Stimulated activated CD4-positive, alpha-beta T cell treated with anti-CD3 and anti-CD28 coated beads, Interleukin-15, amount 100 ng/mL, for 48 hours (primary cell): ENCODE measurements at places on chromosomes 13 and 19.

DNA sequence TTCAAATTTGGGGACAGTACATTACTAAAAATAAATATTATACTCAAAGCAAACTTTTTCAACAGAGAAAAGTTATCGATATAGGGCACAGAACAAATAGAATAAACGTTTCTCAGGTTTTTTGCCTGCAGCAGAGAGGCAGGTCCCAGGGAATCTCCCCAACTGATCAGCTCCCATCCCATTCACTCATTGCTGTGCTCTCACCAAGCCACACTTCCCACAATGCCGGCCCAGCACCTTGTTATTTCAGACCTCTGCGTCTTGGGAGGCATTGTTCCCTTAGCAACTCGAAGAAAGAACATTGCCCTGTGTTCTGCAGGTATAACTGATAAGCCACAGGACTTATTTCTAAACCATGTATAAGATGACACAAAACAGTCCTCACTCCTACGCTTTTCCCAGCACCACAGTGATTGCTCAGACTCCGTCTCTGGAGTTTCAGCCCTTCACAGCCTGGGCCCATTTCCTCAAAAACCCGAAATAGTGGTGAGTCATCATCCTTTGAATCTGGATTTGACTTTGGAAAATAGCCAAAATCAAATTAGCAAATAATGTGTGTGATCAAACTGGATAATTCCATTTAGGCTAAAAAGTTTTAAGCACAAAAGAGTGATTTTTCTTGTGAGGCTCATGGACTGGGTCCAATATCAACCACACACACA, 100.4 kb downstream of the DCLK1 start:
- no peak for DNase-seq

DNA sequence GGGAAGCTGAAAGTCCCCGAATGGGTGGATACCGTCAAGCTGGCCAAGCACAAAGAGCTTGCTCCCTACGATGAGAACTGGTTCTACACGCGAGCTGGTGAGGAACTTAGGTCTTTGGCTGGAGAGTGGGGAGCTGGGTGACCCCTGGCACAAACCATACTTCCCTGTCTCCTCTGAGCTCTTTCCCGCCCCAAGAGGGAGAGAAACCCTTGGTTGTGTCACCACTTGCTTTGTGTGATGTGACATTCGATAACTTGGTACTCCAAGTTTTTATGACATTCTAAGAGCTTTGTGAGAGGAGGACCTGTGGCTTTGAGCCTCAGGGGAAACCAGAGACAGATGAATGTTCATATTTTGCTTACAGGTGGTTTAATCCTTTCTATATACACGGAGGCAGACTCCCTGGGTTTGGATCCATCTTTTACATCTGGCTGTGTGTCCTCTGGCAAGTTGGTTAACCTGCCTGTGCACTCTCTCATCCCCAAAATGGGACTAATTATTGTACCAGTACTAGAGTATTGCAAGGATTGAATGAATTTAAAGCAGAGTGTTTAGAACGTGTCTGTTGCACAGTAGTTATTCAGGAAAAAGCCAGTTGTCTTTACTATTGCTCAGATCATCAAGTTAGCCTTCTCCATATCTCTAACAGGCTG, 1.2 kb downstream of the RPS19 start:
- DNase-seq = no peak

DNA sequence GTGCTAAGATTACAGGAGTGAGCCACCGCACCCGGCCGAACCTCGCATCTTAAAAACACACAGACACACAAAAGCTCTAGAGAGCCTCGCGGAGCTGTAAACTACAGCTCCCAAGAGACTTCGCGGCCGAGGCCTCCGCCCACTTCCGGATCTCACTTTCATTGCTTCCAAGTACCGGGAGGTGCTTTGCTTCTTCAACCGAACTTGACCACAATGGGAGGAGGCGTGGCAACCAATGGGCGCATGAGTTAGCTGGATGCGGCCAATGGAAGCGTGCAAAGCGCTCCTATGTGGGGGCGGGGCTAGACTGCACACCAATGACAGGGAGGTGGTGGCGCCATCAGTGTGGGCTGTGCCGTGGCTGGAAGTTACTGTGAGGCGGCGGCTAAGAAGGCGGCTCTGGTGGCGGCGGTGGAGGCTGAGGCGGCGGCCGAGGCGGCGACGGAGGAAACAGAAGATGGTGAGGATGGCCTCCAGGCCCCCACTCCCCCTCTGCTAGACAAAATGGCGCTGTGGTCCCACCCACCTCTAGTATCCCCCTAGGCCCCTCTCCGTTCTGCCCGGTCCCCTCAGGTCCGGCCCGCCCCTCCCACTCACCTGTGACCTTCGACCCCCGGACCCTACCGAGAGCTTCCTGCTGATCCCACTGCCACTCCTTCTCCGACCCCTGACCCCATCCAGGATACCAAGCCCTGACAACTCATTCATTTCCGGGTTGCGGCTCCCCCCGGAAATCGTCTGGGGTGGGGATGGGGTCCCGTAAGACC, at the start of gene DDA1:
TSS of gene DDA1 (plus strand) at position 366 of the 767 bp plus-strand sequence. CDS start at position 458, 92 bp downstream.
- DNase-seq = peak; percentile 99

GRCh38 chr19:27773318-27774094, 1439.4 kb downstream of the UQCRFS1 start:
- no peak for DNase-seq

- no peak for DNase-seq
Observed at GRCh38 chr19:23394511-23394910, 760 bp downstream of the ZNF91 start.

- no peak for DNase-seq
Observed at GRCh38 chr13:108621462-108621861, 7.9 kb upstream of the MYO16 start.

- no peak for DNase-seq
Observed at GRCh38 chr13:24276306-24276705, 33.1 kb upstream of the C1QTNF9 start.

DNA sequence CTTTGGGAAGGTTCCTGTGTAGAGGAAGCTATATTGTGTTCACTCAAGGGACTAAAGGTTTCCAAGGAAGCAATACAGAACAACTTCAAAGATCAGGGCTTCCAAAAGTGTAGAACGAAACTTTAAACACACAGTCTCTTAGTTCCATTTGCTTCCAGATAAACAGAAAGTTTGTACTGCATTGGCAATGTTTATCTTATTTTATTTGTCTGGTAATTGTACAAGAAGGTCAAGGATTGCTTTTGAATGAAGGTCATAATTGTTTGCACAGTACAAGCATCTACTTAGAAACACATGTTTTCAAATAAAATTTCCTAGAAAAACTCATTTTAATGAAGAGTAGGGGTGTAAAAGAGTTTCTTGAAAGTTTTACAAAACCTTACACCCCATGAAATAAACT, 712.7 kb upstream of the SGCG start:
- DNase-seq = no peak

DNA sequence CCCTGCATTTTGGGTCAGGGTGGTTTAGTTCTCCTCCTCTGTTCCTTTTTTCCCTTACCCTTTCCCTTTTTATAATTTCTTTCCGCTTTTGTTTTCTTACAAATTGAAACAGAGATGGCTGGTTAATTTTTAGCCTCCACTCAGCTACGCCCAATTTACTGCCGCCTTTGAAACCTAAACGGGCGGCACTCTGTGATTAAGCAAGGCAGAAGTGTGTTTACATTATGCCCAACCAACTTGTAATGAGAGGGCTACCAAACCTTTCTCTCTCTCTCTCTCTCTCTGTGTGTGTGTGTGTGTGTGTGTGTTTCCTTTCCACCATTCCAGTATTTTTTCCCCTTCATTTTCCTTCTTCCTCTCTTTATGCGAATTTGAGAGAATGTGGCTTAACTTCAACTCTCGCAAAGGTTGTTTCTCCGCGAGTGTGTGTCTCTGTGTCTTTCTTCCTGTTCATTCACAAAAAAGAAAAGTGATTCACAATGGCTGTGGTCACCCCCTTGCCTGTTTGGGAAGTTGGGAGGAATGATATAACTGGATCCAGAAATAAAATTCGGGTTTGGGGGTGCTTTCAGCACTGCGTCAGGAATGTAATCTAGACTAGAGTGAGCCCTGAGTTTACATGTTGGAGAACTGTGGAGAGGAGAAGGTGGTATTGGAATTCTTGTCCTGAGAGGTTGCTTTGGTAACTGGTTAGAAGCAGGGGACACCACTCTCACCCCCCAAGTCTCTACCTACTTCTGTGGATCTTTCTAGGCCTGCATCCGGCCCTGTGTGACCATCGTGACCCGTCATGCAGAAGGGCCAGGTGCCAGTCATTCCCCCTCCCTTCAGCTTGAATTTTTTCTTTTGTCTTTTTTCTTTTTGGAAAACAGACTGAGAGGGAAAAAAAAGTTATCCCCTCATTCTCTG, 31.4 kb downstream of the NFIX start:
- no peak for DNase-seq

GRCh38 chr13:43981091-43981490, 101.4 kb downstream of the LACC1 start:
- no peak for DNase-seq

GRCh38 chr19:13742756-13743155, 21.6 kb upstream of the MRI1 start:
- DNase-seq = no peak

- DNase-seq = no peak
Observed at GRCh38 chr19:20162821-20163220, 4.2 kb upstream of the ZNF486 start.

DNA sequence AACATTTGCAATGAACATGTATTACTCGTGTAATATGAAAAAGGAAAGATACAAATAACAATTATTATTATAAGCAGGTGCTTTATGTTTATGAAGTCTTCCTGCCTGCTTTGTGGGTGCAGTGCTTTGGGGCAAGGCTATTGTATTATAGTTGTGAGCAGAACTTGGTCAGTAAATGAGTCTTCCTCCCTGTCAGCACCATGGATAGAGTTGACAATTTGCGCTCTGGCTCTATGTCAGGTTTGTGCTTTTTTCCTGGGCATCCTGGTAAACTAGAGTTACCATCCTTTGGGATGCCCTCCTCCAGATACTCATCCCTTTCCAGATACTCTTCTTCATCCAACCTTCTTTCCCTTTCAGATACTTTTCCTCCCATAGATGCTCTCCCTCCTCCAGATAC, 19.6 kb downstream of the ERICH6B start:
- no peak for DNase-seq

GRCh38 chr19:50837300-50837699, 3.9 kb upstream of the KLK15 start:
- DNase-seq = no peak

DNA sequence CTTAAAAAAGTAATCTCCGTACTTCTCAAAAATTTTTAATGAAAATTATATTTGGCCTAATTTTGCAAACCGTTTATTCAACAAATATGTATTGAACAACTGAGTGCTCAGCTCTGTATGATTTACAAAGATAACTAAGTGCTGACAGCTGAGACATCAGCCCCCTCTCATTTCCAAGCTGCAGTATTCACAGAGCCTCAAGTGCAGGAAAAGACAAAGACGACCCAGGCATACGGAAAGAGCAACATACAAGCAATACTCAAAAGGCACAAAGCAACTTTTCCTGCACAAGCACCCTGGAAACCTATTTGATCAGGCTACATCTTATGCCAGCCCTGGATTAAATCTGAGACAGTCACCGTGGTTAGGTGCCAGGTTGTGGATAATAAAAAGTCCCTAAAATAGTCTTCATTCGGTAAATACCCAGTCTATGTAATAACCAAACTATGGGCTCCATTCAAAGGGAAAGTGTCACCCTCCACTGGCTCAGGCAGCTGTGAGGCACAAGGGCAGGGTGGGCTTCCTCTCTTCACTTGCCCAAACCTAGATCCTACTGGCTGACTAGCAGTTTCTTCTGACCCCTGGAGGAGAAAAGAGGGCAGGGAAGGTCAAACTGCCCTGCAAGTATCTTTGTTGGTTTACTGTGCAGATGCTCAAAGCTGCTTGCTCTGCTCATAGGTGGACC, 65.5 kb downstream of the TBC1D4 start:
- DNase-seq = no peak

DNA sequence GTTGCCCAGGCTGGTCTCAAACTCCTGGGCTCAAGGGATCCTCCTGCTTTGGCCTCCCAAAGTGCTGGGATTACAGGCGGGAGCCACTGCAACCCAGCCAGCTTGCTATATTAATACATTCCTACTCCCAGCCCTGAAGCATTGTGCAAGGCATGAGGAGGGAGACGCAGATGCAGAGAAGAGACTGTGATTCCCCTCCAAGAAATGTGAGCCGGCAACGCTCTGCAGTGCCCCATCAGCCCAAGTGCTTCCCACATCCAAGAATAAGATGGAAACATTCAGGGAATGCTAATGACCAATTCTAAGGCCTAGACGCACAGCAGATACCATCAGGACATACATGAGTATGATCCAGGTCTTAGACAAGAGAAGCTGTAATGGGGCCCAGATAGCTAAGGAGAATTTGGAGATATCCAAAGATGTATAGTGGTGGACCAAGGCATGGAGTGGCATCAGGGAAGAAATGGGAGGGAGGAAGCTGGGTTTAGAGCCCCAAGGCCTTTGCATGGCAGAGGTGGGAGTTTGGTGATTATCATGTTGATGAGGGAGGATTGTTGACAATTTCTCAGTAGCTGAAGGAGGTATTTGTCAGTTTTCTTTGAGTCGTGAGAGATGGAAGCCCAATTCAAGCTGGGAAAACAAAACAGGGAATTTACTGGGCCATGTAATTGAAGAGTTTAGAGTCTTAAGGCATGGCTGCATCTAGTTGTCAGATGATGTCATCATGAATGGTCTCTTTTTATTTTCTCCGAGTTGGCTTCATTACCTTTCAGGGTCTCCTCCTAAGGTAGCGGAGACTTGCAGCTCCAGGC, 2.9 kb downstream of the PPM1N start:
- no peak for DNase-seq

GRCh38 chr19:42323852-42324654, 1.4 kb upstream of the MEGF8 start:
- no peak for DNase-seq

- DNase-seq = peak; percentile 45
Observed at GRCh38 chr13:114313061-114313860, 1.0 kb upstream of the CHAMP1 start.
